GM18507 (cell line): ENCODE measurements at places on chromosomes 13 and 19.

DNA sequence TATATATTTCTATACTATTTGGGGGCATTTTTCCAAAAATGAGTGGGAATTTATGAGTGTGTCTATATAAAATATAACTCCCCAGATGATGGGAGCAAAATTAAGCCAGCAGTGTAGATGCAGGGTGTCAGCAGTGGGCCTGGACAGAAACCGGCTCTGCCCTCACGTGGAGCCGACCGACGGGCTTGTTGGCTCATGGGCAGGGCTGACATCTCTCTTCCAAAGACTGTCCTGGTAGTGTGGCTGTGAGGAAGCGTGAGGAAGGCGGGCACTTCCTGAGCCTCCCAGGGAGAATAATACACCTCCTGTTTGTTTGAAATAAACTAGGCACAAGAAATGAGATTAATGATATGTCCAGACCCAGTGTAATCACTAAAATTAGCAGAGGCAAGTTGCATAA is 206.5 kb downstream of the TEX29 start:
- no peak for DNase-seq

DNA sequence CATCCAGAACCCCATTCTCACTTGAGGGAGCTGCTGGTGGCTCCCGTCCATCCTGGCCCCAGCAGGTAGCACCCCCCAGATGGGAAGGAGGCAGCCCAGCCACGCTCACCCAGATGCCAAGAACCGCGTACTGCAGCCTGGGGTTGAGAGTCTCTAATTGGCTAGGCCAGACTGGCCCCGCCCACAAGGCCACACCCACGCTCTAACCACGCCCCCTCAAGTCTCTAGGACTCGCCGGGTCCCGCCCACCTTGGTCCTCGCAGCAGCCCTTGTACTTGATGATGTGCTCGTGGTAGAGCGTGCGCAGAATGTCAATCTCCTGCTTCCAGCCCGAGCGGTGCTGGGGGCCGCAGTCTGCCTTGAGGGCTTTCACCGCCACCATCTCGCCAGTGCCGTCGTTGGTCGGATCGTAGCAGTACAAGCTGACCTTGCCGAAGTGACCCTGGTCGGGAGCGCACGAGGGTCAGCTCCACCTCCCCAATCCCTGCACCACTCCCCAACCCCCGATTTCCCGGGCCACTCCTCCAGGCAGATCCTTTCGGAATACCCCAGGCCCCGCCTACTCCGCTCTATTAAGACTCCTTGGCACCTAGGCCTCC is 14.5 kb upstream of the ICAM3 start:
- DNase-seq: no peak

DNA sequence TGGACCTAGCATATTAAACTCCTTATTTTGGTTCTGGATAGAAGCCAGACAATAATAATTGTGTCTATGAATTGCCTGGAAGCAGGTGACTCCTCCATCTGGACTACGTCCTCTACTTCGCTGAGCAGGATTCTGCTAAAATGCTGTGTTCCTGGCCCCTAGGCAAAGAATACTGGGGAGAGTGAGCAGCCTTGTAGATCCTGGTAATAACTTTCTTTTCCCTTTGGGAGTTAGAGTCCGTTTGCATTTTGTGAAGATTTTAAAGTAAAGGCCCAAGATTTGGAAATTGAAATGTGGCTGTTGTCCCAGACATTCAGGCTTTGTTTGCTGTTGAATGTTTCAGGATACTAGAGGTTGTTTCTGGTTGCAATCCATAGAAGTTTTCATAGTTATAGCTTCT is 511.9 kb upstream of the KLF12 start:
- DNase-seq: no peak

DNA sequence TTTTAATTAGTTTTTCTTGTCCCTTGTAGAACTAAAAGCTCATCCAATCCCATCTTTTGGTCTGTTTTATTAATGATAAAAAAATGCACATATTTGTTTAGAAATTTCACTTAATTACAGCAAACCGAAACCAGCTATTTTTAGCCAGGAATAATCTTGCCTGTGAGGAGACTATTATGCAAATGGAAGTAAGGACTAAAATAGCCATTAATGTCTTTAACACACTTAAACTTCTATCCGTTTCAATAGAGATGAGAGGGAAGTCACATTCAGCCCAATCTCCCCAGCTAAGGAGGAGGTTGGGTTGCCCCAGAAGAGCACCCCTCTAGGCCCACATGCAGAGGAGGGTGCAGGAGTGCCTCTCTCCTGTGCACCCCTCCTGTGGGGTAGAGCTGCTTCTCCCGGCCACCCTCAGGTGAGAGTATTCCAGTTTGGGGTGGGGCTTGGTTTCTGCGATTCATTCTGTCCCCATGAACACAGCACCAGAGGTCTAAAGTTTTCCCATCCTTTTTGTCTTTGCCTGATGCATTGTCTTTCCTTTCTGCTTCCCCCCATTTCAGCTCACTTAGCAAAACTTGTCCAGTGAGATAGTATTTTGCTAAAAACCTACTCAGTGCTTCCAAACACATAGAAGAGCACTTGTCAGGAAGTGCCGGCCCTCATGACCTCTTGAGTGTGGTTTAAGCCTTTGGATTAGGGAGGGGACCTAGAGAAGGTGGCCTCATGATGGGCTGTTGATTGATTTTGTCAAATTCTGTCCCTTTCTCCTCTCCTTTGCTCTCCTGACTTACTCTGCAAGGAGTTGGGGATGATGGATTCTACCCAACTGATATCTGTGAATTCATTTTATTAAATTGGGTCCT is 28.2 kb downstream of the FGF9 start:
- DNase-seq: no peak
